NT2/D1 (cell line): ENCODE measurements at places on chromosomes 2 and 18.

DNA sequence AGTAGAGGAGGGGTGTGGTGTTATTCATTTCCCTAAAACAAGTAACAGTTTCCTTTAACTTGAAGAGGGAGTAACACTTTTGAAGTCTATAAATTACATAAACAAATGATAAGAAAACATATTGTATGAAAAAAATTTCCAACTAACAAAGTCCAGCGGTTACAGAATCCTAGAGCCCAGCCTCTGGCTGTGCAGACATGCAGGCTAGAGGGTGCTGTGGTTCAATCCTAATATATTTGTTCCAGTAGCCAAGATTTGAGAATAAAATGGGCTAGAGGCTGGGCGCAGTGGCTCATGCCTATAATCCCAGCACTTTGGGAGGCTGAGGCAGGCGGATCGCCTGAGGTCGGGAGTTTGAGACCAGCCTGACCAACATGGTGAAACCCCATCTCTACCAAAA is 56.9 kb downstream of the WDR75 start:
- no peak for DNase-seq

DNA sequence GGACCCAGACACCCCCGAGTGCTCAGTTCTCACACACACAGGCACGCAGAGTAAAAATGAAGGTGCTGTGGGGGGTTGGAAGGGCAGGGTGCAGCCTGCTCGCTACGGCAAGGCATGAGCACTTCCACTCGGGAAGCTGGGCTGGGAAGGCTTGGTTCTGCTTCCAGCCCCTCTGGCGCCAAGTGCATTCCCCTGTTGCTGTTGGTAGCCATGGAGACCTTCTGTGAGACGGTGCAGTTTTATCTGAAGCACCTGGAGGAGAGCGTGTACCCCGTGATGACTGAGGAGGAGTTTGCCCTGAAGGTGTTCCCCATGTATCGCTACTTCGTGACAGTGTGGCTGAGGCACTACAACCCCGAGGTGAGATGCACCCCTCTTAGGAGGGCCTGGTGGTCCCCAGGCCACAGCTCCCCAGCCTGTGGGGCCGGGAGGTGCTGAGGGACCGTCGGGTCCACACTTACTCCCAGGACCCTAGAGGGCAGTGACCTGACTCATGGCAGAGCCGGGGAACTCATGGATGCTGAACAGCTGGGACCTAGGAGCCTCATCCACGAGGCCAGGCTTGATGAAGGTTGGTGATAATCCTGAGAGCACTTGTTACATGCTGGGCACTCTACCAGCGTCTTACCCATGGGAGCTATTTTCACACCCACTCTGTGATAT is 15.5 kb downstream of the MROH2A start:
- no peak for DNase-seq

GRCh38 chr18:58538604-58539386 is 90.1 kb downstream of the ALPK2 start:
- DNase-seq = no peak

- no peak for DNase-seq
Observed at GRCh38 chr2:11499081-11499743, 33.3 kb upstream of the E2F6 start.

- DNase-seq = no peak
Observed at GRCh38 chr18:57004366-57005121, 142.3 kb upstream of the BOD1L2 start.

GRCh38 chr2:238558456-238559099 is 131.9 kb downstream of the ASB1 start:
- no peak for DNase-seq

DNA sequence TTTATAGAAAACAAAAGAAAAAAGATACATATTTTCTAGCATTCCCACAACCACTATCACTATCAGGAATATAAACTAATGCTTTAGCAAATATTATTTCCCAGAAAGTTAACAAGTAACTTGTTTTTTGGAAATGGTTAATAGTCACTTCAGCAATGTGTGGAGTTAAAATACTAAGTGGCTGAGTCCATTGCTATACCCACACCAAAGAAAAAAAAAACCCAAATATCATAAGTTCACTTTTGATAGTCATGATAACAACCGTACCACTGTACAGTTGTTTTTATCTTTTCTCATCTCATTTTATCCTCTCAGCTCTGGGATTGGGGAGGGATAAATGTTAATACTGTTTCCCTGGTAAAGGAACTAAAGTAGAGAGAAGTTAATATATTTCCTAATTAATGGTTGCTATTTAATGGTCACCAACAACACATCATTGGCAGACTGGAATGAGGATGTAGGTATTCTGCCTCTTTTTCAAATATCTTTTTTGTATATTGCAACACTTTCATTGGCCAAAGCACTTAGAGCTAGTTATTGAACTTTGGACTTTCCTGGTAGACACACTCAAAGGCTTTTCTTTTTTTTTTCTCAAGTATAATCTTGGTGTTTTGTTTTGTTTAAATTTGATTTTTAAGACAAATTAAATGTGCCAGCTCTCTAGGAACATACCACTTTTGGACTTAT is 18.4 kb upstream of the KANSL1L start:
- DNase-seq = no peak

DNA sequence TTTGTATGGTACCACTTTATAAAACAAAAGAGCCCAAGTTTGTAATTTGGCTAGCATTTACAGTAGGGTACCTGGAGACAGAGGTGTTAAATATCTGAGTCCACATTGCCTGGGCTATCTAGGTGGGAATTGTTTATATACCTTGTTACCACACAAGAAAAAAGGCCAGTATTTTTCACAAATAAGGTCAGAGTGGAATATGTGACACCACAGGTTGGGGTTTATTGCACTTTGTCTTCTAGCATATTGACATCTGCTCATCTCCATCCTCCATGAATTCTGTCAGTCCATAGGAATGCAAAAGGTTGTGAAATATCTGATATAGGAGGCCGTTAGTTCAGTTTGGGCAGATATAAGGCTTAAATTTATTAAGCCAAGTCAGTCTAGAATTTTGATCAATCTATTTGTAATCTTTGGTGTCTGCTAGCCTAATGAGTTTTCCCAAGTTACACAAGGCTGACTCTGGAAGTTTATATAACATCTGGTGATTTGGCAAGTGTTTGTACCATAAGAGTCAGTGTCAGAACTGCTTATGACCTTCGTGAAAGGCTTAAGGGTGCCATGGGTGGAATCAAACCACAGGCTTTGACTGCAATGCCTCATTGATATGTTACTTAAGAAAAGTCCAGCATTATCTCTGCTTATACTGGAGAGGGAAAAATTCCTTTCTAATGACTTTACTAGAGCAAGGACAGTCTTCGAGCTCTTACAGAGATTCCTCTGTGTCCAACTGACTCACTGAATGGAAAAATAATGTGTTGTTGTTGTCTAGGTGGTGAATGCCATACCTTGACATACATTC is 11.3 kb upstream of the DPP4 start:
- no peak for DNase-seq

DNA sequence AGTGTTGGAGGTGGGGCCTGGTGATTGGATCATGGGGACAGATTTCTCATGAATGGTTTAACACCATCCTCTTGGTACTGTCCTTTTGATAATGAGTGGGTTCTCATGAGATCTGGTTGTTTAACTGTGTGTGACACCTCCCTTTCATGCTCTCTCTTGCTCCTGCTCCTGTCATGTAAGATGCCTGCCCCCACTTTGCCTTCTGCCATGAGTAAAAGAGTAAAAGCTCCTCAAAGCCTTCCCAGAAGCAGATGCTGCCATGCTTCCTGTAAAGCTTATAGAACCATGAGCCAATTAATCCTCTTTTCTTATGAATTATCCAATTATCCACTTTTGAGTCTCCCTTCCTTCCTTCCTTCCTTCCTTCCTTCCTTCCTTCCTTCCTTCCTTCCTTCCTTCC is 317.7 kb downstream of the RDH14 start:
- no peak for DNase-seq

- no peak for DNase-seq
Observed at GRCh38 chr2:54772110-54772509, 48.6 kb downstream of the EML6 start.

GRCh38 chr2:26807788-26808460 is 22.1 kb downstream of the CENPA start:
- DNase-seq = no peak

DNA sequence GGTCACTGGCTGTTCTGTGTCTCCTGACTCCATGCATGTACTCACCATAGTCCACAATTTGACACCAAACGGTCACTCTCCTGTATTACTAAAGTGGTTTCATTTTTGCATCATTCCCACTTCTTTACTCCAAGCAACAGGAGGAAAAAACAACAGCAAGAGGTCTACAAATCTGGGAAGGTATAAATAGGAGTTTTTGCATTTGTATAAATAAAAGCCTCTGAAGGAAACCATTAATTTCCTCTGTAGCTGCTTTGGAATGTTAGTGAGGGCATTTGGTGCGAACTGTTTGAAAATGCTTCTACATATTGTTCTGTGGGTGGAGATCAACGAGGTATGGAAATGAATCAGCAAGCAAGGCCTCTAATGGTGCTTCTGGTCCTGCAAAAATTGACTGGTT is 148.5 kb upstream of the DLX2 start:
- no peak for DNase-seq

DNA sequence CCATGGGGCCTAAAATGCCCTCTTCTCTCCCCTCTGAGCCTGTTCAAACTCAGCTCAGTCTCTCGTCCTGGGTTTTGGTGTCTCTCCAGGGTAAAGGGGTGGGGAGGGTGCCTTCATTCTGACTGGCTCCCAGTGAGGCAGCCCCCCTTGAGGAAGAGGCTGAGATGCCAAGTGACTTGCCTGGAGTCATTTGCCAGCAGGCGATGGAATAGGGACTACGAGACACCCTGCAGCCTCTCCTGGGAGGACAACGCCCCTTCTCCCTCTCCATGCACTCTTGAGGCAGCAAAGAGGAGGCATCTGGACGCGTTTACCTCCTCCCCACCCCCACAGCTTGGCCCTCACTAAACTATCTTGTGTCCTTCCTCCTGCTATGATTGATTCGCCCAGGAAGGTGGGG is 760 bp upstream of the STON1 start:
- DNase-seq = no peak

GRCh38 chr2:225002039-225002655 is 40.1 kb downstream of the DOCK10 start:
- peak; percentile 50 for DNase-seq

GRCh38 chr18:38575023-38575422 is 1009.4 kb upstream of the CELF4 start:
- no peak for DNase-seq

DNA sequence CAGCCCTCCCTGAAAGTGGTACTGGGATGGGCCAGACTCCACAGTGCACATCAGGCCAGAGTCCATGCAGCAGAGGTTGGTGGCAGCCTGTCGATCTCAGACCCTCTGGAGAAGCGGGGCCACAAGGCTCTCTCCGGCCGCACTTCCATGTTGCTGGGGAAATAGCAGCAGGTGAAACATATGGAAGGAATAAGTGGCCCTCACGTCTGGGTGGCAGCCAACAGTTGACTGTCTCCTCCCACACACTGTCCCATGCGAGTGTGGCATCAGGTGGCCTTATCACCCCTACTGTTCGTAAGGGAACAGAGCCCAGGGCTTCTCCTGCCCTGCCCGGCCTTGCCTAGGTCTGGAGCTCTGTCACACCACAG is 58.1 kb upstream of the FOSL2 start:
- no peak for DNase-seq

- no peak for DNase-seq
Observed at GRCh38 chr2:109494351-109494750, 119.4 kb downstream of the SEPTIN10 start.

DNA sequence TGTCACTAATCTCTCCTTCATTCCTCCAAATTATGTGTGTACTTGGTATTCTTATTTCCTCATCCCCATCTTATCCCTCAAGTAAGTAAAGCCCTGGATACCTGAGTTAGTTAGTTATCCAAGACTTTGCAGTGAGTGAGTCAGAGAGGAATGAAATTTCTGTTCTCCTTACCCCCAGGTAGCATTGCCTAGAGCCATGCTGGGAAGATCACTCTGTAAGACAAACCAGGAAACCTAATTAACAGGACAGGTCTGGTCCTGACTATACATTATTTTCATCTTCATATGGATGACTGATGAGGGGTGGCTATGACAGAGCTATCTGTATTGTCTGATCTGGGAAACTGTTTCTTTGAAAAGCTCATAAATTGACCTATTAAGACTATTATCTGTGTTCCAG is 55.0 kb upstream of the ITGA6 start:
- no peak for DNase-seq

GRCh38 chr2:42513252-42513918 is 19.6 kb upstream of the KCNG3 start:
- peak; percentile 70 for DNase-seq

GRCh38 chr2:173588931-173589369 is 234.3 kb downstream of the CDCA7 start:
- no peak for DNase-seq

DNA sequence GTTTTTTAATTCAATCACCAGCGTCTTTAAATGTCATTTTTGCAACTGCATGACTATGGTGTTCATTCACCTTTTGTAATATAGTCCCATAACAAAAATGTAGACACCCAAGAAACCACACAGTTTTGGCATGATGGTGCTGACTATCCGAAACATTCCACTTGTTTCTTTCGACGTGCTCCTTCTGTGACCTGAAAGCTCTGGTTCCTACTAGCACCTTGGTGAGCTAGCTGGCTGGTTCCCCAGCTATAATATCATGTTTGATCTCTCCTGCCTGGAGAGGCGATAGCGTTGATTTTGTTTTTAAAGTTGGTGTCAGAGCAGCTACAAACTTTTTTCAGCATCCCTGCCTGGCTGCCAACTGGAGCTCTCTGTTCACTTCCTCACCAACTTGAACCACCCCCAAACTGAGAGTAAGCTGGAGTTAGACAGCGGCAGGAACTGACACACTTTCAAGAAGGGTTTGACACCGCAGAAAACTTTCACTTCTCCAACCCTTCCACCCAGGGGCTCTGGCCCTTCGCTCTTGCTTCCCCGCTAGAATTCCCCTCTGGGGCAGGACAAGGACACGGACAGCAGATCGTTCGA is 1.1 kb downstream of the ATAD2B start:
- DNase-seq = peak; percentile 20

DNA sequence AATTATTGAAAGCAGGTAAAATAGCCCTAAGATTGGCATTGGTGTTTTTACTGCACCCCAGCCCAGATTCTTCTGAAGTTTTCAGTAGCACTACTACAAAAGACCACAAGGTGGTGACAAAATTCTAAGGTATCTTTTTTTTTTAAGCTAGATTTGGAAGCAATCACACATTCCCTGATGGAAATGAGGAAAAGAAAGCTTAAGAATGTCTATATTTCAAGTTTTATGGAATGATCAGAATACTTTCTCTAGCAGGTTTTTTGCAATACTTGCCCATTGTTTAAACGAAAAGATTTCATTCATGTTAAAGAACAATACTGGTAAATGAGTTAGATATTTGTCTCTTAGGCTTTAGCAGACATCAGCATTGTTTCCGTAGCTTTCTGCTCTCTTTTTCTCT is 32.1 kb upstream of the ZNF638 start:
- no peak for DNase-seq

DNA sequence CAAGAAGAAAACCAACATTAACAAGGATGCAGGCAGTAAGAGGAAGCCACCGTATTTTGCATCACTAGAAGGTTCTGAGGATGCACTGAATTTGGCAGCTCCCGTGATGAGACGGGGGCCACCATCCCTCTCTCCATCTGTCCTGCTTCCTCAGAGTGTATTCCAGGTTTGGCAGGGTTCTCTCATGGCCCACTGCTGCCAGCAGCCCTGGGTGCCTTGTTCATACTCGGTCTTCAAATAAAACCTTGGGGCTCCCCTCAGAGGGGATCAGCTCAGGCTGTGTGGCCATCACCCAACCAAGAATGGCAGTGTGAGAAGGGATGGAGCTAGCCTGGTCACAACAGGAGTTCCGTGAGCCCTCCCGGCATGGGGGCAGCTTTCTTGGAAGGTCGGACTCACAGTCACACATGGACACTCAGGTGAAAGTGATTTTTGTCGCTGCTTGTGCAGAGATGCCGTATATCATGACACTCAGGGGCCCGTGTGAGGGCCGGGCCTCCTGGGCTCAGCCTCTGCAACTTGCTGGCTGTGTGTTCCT is 12.8 kb upstream of the MBP start:
- no peak for DNase-seq
